ENCODE measurements at places on chromosomes 16 and 17. TPM values are rescaled to one million over a fixed set of nuclear protein-coding genes. Genes with fewer than 3 reads are reported as not detected.

The KRT40 gene
- total RNA-seq: not detected

GRCh38 chr17:70271672-70272071 lies 102.3 kb downstream of the KCNJ2 start:
- H3K27ac ChIP-seq: no peak overlapping the region
- H3K27me3 ChIP-seq: no peaks in the 10 kb centered on the region
- no peak for DNase-seq
- no peaks in the 10 kb centered on the region for H3K4me1 ChIP-seq

- no peaks in the 10 kb centered on the region for H3K36me3 ChIP-seq
- H3K4me1 ChIP-seq: no peaks in the 10 kb centered on the region
- no peaks in the 10 kb centered on the region for H3K27me3 ChIP-seq
- no peak overlapping the region for H3K4me3 ChIP-seq
- peak; percentile 69 for DNase-seq
These were observed 494.1 kb downstream of the CDH11 start for GRCh38 chr16:64627781-64628180.

DNA sequence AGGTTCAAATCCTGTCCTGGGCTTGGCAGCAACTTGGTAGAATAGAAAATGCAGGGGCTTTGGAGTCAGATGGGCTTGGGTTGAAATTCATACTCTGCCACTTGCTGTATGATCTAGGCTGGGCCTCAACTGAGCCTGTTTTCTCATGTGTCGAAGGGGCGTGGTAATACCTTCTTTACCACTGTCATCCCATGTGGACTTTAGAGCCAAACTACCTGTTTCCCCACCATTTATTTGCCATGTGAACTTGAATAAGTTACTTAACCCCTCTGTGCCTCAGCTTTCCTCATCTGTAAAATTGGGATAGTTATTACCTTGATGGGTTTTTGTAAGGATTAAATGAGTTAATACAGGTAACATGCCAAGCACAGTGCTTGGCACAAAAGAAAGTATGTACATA lies 106.0 kb downstream of the COPRS start:
- no peak overlapping the region for H3K4me3 ChIP-seq
- no peaks in the 10 kb centered on the region for H3K27me3 ChIP-seq
- H3K36me3 ChIP-seq: no peaks in the 10 kb centered on the region
- no peaks in the 10 kb centered on the region for H3K4me1 ChIP-seq

Data from aorta (tissue), 5 donors.